NCI-H446 treated with DMSO at 0.1 percent for 48 hours (cell line): ENCODE measurements at places on chromosomes 2 and 18.

DNA sequence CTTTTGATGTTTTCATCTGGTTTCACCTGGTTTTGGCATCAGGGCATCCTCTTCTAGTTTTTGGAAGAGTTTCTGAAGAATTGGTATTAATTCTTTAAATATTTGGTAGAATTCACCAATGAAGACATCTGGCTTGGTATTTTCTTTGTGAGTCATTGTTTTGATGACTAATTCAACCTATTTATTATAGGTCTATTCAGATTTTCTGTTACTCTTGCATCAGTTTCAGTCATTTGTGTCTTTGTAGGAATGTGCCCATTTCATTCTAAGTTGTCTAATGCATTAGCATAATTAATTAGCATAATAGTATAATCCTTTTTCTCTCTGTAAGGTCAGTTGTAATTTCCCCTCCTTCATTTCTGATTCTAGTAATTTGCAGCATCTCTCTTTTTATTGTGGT lies 8.0 kb downstream of the GNLY start:
- no peak for DNase-seq

- DNase-seq = no peak
Observed at GRCh38 chr2:176205126-176205525, 16.7 kb downstream of the HOXD1 start.

DNA sequence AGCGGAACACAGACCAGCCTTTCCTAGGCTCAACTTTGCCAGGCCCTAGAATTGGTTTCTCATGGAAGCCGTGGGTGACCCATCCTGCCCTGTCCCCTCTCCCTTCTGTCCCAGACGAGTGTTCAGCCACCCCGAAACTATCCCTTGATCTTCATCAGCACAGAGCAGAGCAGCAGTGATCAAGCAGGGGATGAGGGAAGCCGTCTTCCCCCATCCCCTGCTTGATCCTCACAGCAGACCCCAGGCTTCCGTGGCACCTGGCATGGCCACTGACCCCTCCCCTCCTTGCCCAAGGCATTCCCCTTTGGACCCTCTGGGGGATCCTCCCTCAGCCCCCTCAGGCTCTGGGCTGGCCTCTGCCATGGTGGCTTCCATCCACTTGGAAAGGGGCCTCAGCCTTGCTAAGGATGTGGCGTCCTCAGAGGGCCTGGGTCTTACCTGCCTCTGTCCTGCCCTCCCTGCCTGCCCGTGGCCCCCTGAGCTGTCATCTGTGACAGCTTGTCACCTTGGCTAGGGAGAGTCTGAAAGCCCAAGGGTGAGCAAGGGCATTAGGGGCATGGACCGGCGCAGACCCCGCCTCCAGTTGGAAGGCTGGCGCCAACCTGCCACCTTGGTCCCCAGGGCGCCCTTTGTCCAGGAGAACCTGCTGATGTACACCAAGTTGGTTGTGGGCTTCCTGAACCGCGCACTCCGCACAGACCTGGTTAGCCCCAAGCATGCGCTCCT lies 10.4 kb upstream of the CCDC74A start:
- no peak for DNase-seq

DNA sequence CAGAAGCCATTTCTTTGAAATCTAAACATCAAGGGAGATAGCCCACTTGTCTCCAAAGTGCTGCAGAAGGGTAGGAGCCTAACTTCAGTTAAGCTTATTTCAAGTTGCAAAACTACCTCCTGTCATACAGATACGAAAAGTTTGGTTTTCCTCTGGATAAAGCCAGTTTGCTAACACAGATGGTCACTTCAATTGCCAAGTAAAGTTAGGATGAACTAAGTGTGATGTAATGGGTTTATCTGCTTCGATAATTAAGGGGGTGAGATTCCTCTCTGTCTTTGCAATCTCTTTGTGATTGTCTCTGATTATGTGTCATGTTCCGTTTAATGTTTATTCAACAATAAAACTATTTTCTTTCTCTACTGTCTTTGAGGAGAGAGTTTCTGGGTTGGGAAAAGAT lies 156.4 kb downstream of the SLC39A10 start:
- peak; percentile 18 for DNase-seq

- DNase-seq = no peak
Observed at GRCh38 chr2:10171006-10171800, 48.7 kb downstream of the RRM2 start.

DNA sequence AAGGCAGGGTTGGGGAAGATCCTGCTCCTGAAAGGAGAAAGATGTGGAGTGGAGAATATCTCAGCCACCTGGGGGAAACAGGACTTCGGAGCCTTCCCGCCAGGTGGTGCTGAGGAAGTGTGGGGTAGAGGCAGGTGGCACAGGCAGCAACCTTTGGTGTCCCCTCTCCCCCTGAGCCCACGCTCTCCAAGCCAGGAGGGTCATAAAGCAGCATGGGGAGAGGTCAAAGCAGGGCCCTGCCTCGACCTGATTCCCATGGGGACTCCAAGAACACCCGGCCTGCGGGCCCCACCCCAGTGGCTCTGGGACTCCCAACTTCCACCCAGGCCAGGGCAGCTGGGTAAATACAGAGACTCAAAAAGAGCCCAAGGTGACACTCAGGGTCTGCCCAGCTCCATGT lies 54.3 kb upstream of the SLC66A3 start:
- DNase-seq = no peak

DNA sequence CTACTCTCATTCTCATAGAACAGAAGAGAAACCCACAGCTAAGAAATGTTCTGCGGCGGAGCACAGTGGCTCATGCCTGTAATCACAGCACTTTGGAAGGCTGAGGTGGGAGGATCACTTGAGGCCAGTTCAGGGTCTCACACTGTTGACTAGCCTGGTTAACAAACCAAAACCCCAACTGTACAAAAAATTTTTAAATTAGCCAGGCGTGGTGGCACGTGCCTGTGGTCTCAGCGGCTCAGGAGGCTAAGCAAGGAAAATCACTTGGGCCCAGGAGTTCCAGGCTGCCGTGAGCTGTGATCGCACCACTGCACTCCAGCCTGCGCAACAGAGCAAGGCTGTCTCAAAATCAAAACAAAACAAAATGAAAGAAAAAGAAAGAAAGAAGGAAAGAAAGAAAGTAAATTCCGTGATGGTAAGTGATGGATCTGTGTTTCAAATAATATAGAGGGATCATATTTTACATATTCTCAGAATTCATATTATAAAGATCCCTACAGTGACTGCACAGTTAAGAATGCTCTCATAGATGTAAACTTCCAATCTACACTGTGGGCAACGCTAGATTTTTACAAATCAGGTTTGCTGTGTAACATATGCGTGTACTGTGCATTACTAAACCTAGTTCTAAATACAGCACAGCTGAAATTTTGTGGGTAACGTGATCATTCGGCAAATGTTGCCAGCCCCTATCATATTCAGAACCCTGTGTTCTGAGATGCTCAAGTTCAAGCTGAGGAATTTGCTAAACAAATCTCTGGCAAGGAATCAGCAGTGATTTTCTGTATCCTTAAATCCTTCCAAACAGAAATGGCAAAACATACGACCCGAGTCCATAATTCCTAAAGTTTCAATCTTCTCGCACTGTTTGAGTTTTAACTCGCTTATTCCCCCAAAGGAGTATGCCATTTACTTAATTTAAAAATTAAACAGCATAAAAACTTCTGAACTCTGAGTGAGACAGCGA lies 1.2 kb upstream of the RAB12 start:
- DNase-seq = no peak

DNA sequence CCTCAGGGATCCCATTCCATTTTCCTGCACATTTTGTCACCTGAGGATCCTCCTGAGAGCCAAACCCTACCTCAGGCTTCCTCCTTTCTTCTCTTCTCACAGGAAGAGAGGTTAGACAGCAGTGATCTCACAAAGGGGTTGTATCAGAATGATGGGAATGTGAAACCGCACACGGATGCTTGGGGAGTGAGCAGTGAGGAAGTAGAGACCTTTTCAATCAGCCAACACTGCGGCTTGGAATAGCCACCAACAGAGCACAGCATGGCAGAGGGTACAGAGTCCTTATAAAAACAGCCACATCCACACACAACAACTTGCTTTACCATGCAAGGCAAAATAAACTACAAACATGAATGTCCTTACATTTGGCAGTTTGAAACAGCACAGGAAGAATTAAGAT lies 8.7 kb downstream of the TMEM182 start:
- no peak for DNase-seq

GRCh38 chr2:223786943-223787342 lies 50.4 kb downstream of the AP1S3 start:
- no peak for DNase-seq

DNA sequence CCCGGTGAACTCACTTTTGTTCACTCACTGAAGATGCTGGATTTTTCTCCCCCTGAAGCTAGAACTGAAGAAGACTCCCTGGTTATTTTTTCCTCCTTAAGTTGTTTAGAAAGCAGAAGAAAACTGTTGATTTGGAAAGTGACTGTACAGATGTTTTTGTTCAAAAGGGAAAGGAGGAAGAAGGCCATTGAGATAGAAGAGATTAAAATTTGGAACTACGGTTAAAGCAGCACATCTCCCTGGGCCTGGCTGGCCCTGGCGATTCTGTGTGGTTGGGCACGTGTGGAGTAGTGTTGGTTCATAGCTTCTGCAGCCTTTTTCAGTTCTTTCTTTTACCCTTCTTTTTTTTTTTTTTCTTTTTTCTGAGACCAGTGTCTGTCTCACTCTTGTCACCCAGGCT lies 109.2 kb downstream of the MAP4K4 start:
- no peak for DNase-seq

DNA sequence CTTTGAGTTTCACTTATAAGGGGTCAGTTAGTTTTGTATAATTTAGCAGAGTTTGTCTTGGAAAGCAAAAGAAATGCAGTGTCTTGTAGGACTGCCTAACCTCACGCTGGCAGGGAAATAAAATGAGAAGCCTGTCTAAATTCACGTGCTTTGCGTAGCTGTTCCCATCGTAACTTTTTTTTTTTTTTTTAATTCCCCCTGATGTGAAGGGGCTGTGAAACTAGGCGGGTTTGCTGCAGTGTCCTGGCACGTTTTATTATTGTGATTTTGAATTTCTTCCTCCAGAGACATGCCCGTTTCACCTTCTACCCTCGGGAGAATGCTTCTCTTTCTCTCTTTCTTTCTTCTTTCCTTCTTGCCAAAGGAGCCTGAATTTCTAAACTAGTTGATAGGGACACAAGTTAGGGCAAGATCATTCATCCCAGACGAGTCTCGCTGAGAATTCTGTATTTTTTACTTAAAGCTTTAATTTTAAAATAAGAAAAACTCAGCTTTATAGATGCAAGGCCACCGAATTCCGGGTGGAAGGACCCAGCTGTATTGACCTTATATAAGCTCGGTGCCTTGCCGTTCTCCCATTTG lies 2.3 kb downstream of the MEIS1 start:
- no peak for DNase-seq

DNA sequence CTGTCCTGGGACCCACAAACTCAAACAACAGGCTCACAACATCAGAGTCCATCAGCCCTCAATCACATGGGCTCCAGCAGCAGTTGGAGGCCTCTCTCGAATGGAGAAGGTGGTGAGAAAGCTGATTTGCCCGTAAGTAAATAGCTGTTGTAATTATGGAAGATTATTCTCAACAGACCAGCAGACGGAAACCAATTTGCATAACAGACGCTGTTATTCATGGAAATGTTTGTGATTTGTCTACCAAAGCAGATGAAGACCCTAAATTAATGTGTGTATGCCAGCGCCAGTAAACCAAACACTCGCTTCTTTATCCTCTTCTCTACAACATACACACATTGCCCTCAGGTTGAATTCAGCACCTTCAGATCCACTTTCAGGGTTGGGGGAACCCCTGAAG lies 23.4 kb upstream of the GALNT14 start:
- DNase-seq = no peak

DNA sequence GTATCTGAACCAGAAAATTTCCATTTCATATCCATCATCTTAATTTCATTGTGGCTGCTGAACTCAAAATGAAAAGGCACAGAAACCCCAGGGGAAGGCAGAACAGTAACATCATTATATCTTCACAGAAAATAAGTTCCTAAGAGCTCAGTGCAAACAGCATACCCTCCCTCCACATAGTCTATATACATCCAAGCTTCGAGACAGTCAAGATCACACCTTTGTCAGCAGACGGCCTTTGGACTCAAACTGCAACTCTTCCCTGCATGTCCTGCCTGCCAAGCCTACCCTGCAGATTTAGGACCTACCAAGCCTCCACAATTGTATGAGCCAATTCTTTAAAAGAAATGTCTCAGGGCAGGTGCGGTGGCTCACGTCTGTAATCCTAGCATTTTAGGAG lies 502.1 kb downstream of the SUCLG1 start:
- DNase-seq = no peak

DNA sequence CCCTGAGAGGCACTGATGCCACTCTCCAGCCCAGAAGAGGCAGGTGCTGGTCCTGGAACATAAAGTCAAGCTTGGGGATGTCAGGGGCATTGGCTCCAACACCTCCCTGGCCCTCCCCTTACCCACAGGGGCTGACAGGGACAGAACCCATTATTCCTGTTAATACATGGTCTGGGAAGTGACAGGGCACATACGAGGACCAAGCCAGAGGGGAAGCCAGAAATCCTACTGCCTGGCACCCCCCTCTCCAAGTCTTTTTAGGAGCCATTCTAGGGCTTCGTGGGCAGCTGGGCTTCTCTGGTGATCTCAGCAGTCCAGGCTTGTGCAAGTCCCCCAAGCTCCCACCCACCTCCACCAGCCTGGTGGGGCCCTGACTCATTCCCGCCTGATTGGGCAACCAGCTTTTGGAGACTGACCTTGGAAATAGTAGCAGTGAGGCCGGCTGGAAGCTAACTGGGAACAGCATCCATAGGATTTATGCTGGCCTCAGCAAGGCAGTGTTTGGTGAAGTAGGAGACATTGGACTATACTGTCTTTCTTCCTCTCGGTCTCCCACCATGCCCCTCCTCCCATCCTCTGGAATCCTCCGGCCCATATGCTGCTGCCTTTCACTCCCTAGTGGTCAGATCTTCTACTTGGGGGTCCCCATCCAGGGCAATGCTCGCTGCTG lies 86.4 kb upstream of the HK2 start:
- DNase-seq = no peak

DNA sequence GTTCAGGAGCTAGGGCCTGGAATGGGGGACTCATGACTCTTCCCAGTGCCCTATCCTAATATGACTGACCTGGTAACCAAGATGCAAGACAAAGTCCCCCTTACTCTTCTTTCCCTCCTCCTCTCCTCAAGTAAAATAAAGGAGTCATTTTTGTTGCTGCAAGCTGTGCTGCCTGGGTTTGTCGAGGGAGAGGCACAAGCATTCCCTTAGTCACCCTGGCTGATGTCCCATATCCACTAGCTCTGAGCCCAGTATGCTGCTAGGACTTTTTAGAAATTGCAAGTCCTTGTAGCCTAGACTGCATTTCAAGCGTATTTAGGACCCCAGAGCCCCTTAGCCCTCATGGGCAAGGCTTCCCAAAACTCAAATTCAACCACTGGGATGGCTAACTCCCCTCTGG lies 338.5 kb upstream of the SETBP1 start:
- no peak for DNase-seq
